ENCODE measurements at places on chromosomes 11 and 22.

- no peak for DNase-seq
These were observed 695.7 kb downstream of the NELL1 start for GRCh38 chr11:21364866-21365624.

GRCh38 chr11:40029391-40029790 is 1430.1 kb downstream of the LRRC4C start:
- no peak for DNase-seq

- no peak for DNase-seq
These were observed 590 bp downstream of the NNMT start for GRCh38 chr11:114296605-114297372.

DNA sequence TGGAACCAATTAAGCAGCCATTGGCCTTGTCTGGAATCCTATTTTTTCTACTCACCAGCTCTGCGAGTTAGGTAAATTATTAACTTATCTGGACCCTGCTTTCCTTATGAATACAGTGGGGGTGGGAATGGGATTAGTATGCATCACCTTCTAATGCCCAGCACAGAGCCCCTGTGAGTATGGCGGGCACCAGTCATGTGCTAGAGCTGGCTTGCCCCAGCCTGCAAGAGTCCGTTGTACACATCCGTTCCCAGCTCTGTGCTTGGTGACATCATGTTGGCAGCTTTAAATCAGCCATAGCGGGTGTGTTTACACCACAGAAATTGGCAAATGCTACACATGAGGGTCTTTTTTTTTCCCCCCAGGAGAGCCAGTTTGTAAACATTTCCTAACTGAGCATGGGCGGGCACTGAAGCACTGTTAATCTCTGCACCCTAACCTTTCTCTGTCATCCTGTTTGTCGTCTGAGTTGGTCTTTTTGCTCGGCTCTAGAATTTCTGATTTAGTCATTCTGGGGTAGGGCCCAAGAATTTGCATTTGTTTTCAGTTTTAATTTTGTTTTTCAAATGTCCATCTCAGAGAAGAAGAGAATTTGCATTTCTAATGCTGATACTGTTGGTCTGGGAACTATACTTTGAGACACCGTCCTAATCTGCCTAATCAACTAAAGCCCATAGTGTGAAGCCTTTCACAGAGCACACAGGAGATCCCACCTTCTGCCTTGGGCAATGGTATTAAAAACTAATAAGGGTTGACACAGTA is 130.3 kb upstream of the TBCEL start:
- no peak for DNase-seq

DNA sequence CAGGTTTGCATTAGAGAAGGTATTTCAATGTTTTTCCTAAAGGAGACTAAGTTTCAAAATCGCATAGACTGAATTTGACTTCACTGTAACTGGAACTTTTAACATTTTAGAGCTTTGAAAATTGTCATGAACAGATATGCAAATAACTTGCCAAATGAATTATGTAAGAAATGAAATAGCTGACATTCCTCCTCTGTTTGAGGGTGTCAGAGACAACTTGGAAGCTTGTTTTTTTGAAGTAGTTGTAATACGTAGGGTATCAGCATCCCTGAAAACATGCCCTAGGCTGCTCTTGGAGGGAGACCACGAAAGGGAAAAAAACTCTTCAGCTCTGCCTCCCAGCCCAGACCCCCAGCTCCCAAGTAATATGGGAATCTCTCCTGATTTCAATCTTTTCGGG is 41.3 kb upstream of the CCDC179 start:
- DNase-seq: no peak

All from CD4-positive, alpha-beta T cell treated with Interleukin-4 for 4 hours (primary cell).